Endothelial cell of umbilical vein (primary cell): ENCODE measurements at places on chromosomes 6 and 20.

DNA sequence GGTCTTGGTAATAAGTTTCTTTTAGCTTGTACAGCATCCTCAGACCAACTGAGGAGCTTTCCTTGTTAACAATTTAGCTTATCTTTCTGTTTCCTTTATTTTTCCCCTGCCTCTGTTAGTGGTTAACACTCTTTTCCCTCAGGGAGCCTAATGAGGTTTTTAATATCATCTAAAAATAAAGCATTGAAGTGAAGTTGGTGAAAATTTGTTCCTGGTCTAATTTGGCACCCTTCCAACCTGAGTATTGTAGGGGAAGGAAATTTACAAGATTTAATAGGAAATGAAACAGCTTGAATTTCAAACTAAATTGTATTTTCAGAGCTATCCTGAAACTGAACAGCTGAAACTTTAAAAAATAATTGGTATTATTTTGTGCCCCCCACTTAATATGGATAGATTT is 28.1 kb upstream of the VAPB start:
- DNase-seq: peak; percentile 44

GRCh38 chr6:166621114-166621540 is 5.9 kb downstream of the RPS6KA2 start:
- no peak for DNase-seq

DNA sequence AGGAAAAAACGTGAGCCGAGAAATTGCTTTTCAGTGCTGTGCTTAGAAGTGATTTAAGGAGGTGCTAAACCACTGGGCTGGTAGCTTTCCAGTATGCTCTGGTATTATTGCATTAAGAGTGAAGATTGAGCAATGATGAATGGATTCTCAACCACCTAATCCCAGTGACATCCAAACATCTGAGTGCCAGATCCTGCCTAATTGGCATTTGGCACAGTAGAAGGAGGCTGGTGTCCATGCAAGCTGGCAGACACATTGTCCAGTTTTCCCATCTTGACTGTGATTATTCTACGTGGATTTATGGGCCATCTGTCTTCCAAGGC is 398.0 kb upstream of the PLCB4 start:
- DNase-seq: no peak

DNA sequence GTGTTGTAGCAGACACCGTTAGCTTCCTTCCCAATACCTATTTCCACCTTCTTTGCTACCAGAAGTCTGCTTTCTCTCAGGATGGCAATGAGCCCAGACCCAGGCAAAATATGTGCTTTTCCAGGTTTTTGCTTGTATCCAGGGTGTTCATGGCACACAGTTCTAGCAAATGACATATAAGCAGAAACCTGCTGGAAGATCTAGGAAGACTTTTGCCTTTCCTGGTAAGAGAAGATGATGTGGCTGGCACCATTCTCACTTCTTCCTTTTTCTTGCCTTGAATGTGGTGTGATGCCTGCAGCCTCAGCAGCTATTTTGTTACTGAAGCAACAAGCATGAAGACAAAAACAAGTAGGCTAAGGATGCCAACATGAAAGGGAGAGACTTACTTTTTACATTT is 19.2 kb upstream of the TBC1D22B start:
- DNase-seq: no peak

GRCh38 chr6:47203938-47204611 is 105.6 kb downstream of the TNFRSF21 start:
- no peak for DNase-seq

DNA sequence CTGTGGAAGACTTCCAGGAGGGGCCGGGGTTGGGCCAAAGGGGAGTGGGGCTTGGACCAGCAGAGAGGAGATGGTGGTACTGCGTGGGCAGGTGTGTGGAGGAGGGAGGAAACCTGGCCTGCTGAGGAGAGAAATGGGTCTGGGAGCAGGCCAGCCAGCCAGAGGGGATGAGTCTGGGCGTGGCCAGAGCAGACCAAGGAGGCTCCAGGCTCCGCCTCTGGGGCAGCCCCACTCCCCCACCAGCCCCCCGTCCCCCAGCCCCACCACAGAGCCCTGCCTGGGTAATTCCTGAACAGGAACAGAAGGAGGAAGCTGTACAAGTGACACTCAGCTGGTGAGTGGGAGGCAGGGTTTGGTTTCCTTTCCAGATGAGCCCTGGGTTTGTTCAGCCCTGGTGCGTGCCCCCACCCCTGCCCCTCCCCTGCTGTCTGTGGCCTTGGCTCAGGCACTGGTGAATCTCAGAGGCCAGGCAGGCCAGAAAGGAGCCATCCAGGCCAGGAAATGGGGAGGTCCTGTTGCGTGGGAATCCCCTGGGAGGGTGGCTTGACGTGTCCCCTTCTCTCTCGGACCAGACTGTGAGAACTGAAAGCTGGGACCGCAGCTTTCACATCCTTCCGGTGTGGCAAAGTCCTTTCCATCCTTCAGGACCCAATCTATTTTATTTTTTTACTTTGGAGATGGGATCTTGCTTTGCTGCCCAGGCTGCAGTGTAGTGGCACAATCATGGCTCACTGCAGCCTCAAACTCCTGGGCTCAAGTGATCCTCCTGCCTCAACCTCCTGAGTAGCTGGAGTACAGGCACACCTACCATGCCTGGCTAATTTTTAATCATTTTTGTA is 9.4 kb upstream of the SRC start:
- no peak for DNase-seq
